ENCODE measurements at places on chromosomes 7 and 10.

DNA sequence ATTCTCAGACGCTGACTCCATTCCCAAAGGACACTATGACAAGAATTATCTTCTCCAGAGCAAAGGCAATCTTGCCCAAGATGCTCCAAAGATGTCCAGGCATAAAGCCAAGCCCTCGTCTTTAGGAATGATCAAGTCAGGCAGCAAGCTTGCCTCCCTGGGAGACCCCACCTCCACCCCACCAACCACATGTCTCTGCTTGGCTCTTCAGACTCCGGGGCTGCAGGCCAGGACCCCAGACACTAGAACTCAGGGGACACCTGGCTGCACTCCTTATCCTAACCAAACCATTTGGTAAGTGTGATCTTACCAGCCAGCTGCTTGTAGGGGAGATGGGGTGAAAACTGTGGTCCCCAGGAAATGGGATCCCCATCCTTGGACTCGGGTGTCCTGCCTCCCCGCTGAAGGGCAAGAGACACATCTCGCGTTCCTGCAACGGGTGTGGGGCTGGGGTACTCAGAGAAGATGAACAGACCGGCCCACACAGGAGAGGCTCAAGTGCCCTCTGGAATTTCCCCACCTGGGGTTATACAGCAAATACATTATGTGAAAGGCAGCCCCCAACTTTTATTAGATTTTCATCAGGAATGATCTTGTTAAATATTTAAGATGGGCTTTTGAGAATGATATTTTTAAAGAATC lies 55.7 kb downstream of the INSIG1 start:
- DNase-seq: no peak

- no peak for DNase-seq
Measured at GRCh38 chr10:100858261-100858660, 54.5 kb upstream of the SLF2 start.

- DNase-seq: no peak
Measured at GRCh38 chr7:260441-261281, 29.3 kb upstream of the FOXL3 start.

GRCh38 chr7:67470256-67470751 lies 473.7 kb downstream of the TYW1 start:
- no peak for DNase-seq

DNA sequence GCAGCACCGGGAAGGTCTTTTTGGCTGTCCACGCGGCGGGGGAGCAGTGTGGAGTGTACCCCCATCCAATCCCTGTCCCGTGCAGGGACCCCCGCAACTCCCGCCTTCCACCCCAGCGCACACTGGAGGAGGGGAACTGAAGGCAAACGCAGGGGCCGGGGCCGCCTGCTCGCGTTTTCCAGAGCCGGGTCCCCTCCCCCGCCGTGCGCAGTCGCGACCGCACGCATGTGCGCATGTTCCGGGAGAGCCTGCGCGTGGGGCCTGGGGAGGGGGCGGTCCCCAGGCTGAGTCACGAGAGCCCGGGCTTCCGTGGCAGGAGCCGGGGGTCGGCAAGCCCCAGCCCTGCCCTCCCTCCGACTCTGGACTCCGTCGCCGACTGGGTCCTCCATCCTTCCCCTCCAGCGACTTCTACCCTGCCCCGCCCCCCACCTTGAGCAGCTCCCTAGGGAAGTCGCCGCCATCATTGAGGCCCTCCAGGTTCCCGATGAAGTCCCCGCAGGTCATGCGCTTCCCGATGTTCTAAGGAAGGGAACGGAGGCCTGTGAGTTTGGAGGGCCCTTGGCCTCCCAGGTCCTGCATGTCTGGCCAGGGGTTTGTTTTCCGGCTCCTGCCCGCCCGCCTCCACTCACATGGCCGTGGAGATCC lies 8.0 kb downstream of the PSD start:
- no peak for DNase-seq

DNA sequence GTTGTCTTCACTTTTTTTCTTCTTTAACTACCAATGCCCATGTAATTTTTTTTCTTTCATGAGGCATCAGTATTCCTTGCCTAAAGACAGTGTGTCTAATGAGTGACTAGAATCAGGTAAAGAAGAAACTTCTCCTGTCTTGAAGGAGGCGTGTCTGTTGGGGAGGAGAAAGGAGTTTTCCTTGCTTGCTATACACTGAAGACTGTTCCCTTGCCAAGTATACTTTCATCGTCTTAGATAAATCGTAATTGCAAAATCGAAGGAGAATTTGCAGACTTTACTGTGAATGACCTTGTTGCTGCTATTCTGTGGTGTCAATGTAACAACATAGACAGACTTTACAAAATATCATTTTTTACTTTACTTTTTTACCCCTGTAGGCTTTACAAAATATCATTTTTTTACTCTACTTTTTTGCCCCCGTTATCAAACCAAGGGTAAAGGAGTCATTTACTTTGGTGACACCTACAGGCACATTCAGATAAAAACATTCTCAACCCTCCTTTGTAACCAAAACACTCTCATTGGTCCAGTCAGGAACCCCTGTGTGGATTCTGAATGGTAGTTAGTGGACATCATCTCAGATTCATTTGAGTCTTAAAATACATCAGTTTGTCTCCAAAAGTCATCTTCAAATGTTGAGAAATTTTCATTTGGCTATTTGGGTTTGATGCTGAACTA lies 232.4 kb downstream of the AHR start:
- DNase-seq: peak; percentile 3

DNA sequence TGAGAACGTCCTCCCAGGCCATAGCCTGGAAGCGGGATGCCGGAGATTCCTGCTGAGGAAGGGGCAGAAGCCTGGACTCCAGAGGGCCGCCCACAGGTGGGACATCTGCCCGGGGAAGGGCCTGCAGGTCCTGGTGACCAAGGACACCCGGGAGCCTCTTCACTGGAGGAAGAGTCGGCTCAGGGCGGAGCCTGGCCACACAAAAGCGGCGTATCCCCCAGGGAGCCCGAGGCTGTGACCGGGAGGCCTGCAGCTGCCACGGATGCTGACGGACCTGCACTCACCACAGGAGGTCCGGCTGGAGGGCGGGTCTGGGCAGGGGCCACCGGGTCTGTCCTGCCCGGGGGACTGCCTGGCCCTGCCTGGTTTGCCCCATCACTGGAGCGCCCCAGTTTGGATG lies 15.5 kb upstream of the ADGRA1 start:
- DNase-seq: no peak

- no peak for DNase-seq
Measured at GRCh38 chr10:22931948-22932347, 4.1 kb downstream of the ARMC3 start.

- DNase-seq: peak; percentile 94
Measured at GRCh38 chr7:108263425-108263824, 133.3 kb upstream of the LAMB4 start.

GRCh38 chr7:100466653-100467605 lies 2.9 kb upstream of the SPACDR start:
- no peak for DNase-seq

- no peak for DNase-seq
Measured at GRCh38 chr7:28332046-28332445, 80.3 kb upstream of the CREB5 start.

- DNase-seq: no peak
Measured at GRCh38 chr10:8060010-8060703, 5.7 kb downstream of the GATA3 start.

DNA sequence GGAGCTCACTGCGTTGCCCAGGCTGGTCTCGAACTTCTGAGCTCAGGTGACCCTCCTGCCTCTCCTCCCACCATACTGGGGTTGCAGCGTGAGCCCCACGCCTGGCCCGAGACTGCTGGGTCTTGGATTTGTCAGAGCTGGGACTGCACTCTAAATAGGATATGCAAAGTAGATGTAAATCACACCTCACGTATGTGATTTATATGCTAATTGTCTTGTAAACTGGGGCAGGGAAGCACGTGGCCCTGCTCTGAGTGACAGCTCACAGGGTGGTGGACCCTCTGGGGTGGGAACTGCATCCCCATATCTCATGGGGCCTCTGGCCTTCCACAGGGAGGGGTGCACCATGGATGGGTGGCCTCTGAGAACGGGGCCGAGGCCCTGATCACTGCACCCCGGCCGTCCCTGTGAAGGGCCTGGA lies 34.1 kb downstream of the GET4 start:
- DNase-seq: no peak

DNA sequence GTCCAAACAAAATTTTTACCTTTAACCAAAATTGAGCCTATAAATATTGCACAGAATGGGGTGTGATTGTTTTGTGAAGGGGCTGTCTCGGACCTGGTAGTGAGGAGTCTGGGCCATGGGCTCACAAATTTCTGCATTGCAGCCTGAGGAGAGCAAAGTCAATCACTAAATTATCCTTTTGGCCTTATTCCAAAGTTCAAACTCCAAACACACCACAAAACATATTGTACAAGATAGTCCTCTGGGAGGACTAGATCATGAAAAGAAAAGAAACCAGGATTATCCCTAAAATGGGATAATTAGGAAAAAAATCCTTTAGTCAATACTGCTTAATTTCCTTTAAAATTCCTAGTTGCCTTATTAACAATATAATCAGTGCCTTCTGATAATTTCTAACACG lies 115.5 kb downstream of the BUB3 start:
- no peak for DNase-seq

DNA sequence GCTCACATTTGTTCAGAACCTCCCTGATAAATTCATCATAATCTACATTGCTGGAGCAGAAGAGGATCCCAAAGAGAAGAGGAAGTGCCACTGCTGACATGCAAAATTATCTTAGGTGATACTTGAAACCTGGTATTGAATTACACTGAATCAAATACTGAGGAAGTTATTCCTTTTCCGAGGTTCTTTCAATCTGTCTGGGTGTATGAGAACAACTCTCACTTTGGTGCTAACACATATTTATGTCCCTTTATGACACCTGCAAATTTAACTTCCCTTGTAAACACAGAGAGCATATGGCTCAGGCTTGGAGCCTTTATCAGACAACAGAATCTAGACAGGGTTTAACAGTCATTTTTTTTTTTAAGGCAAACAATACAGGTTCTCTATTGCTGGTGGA lies 131.4 kb downstream of the SRPK2 start:
- DNase-seq: no peak

DNA sequence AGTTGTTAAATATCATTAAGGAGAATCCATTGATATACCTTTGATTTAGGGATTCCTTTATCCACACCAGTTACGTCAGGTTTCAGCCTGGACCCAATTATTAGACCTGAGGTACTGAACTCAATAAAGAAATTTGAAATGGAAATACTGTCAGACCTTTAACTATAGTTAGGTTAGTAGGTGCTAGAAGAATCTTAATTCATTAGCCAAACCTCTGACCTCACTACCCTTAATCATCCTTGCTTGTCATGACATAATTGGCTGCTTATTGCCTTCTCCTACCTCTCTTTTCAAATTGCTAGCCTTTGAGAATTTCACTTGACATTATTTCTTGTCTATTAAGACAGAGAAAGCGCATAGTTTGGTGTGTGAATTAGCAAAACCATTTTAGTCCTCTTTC lies 27.1 kb downstream of the SMNDC1 start:
- DNase-seq: no peak

GRCh38 chr7:41098846-41099245 lies 604.0 kb downstream of the INHBA start:
- no peak for DNase-seq

- no peak for DNase-seq
Measured at GRCh38 chr7:139829775-139830117, 682 bp downstream of the TBXAS1 start.

- no peak for DNase-seq
Measured at GRCh38 chr10:47040681-47041080, 129.5 kb downstream of the PTPN20 start.

DNA sequence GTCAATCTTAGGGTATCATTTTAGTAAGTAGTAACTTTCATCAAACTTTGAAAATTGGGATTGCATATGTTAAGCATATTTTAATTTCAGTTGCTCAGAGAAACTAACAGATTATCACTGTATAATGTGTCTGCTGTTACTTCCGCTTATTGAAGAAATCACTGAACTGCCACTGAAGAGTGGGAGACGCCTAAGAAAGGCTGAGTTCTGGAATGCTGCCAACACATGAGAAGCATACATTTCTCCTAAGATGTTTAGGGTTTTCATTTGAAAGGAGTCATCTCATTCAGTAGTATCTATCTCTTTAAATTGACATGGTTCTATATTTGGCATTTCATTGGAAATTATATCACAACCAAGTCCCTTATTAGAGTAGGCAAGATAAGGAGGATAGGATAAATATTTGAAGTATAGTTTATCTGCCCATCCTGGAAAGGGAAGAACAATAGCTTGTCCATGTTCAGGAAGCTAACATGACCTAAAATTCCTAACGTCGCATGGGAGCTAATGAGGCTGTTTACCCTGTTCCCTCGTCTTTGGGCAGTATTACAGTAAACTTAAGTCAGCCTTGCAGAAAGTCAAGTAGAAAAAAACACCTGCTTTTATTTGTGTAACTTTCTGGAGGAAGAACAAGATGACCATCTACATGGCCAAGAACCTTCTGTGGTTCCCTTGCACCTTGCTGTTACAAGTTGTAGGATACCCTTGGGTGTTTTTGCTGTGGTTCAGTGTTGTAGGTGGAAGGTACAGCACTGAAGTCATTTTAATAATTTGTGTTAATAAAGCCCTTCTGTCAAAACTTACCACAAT lies 67.3 kb downstream of the NHLRC2 start:
- no peak for DNase-seq

DNA sequence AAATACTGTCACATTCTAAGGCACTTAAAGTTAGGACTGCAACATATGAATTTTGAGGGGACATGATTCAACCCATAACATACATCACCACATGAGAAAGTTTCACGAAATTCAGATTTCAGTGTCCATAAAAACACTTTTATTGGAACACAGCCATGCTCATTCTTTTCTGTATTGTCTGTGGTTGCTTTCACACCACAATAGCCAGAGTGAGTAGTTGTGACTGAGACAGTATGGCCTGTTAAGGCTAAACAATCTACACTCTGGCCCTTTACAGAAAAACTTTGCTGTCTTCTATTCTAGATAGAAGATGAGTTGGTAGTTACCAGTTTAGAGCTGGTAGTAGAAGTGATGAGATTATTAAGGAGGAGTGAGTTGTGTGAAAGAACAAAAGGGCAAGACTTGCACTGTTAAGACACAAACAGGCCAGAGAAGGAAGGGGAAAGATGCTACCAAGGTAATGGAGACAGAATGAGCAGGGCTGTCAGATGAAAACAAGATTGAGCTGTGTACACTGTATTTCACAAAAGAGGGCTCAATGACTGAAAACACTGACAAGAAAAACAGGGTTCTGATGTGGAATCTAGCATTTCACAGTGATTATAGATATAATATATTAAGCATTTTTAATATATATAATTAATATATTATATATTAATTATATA lies 108.6 kb downstream of the PPP1R3A start:
- DNase-seq: no peak

- peak; percentile 28 for DNase-seq
Measured at GRCh38 chr10:43396061-43396927, 12.7 kb downstream of the HNRNPF start.

- DNase-seq: no peak
Measured at GRCh38 chr10:95790982-95791381, 35.0 kb downstream of the ENTPD1 start.

GRCh38 chr10:97904018-97904381 lies 54.4 kb downstream of the GOLGA7B start:
- DNase-seq: peak; percentile 18

- DNase-seq: no peak
Measured at GRCh38 chr10:11687779-11688447, 54.3 kb upstream of the ECHDC3 start.

Measured in NCI-H524 (cell line).